Myocyte (in vitro differentiated cells): ENCODE measurements at places on chromosomes 12 and 14. TPM values are rescaled to one million over a fixed set of nuclear protein-coding genes. Genes with fewer than 3 reads are reported as not detected.
A peak's percentile ranks its signal among the peaks of the same experiment; 100 is the strongest.

SSTR1 gene
- total RNA-seq = 0.32 and 0.68 TPM in 2 replicates

PLBD1 gene
- 0.19 and 0.21 TPM in 2 replicates for total RNA-seq

ALX1 gene
- total RNA-seq = not detected in 2 replicates

NEUROD4 gene
- not detected in 2 replicates for total RNA-seq

SIRT4 gene
- 4.5 and 5.6 TPM in 2 replicates for total RNA-seq

EMP1 gene
- 54.9 and 141 TPM in 2 replicates for total RNA-seq

PPP1R1A gene
- total RNA-seq = 0.21 and 0.83 TPM in 2 replicates

NPAS3 gene
- total RNA-seq = 0.10 and 0.19 TPM in 2 replicates

SLC6A13 gene
- 0.51 and 0.94 TPM in 2 replicates for total RNA-seq

NINJ2 gene
- total RNA-seq = 0.13 TPM in 1 of 2 replicates, not detected in the other

PDZRN4 gene
- total RNA-seq = not detected in 2 replicates

FAM90A1 gene
- total RNA-seq = not detected in 2 replicates

ZBTB42 gene
- total RNA-seq = 7.6 TPM in 2 replicates

CD63 gene
- total RNA-seq = 2,565 and 2,632 TPM in 2 replicates

DNA sequence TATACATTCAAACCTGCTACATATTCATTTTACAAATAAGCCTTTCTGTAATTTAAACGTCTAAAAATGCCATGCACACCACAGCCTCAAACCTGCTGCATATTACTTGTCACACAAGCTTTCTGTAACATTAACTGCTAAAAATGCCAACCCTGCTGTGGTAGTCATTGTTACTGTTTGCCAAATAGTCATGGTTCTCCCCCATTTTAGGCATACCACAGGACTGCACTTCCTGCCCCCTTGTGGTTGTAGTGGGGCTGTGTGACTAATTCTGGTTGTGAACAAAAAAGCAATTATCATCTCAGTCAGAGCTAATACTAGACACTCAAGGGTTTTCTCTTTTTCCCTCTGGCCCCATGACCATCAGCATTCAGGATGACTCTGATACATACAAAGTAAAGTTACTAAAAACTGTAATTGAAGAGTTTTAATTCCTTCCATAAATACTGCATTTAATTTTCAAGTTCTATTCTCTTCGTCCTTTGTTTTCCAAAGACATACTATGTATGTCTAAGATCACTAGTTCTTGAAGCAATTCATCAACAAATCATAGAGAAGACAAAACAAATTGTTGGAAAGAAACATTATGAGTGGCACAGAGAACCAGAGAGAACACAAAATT is 5.7 kb upstream of the SLC35F4 start:
- DNase-seq = peak; percentile 13

- DNase-seq = no peak
Observed at GRCh38 chr14:44701563-44702263, 194.6 kb upstream of the FSCB start.

DNA sequence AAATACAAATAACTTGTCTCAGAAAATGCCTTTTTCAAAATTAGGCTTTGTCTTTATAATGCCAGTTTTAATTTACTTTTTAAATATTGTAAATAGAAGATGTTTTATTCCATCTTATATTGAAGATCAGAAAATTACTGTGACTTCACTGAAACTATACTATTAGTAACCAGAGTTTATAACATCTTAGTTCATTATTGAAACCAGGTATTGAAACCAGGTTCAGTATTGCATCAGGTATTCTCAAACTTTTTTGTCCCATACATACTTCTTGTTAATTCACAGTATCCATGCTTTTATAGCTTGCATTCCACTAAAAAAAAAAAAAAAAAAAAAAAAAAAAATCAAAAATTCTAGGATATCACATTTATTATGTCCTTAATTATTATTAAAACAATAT is 227.5 kb downstream of the GXYLT1 start:
- no peak for DNase-seq

- DNase-seq = no peak
Observed at GRCh38 chr12:89253488-89253887, 98.8 kb downstream of the DUSP6 start.

GRCh38 chr12:84719997-84720396 is 192.6 kb downstream of the SLC6A15 start:
- no peak for DNase-seq

- DNase-seq = no peak
Observed at GRCh38 chr14:22884076-22884737, 1.2 kb downstream of the REM2 start.

DNA sequence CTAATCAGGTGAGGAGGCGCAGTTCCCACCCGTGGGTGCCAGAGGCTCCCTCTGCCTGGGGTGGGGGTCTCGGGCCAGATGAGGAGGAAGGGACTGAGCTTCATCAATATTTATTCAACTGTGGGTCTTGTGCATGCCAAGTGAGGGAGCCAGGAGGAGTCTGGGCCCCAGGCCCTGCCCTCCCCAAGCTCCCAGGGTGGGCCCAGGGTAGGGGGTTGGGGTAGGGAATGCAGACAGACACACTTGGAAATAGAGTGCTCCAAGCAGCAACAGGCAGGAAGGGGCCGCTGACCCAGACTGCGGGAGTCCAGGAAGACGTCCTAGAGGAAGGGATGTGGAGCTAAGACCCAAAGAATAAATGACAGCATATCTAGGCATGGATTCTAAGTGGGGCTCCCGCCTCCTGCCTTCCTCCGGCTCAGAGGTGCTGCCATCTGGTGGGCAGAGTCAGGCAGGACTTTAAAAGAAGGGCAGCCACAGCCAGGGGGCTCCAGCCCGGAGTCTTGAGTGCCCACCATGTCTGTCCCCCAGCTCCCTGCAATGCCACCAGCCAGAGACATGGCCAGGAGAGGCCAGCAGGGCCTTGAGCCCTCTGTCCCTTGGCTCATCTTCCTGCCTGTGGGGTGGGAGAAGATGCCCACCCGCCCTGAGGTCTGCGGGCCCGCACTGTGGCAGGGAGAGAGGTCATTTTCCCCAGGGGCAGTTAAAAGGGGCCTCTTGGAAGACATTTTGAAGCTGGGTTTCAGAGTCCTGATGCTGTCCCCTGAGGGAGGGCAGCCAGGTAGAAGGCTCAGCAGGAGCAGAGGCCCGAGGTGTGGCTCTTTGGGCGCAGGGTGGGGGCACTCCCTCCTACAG is 70.1 kb downstream of the PHETA1 start:
- peak; percentile 57 for DNase-seq

DNA sequence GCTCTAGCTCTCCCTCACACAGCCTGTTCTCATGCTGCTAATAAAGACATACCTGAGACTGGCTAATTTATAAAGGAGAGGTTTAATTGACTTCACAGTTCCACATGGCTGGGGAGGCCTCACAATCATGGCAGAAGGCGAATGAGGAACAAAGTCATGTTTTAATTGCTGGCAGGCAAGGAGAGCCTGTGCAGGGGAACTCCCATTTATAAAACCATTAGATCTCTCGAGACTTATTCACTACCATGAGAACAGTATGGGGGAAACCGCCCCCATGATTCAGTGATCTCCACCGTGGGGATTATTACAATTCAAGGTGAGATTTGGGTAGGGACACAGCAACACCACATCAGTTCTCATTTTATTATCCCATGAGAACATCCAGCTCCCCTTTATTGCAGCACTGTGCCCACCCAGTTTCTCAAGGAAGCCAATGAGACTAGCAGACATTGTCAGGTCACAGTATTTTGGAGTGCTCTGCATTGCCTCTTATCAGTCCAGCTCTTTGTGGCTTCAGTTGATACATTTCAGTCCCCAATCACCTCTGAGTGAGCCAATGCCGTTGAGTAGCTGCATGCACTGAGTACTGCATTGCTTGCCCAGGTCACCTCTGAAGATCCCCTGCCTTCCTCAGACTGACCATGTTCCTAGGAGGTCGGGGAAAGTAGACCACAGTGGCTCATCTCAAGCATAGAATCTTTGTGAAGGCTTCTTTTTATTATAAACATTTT is 131.2 kb downstream of the CRADD start:
- no peak for DNase-seq

- DNase-seq = no peak
Observed at GRCh38 chr14:34741840-34742239, 27.4 kb upstream of the CFL2 start.

DNA sequence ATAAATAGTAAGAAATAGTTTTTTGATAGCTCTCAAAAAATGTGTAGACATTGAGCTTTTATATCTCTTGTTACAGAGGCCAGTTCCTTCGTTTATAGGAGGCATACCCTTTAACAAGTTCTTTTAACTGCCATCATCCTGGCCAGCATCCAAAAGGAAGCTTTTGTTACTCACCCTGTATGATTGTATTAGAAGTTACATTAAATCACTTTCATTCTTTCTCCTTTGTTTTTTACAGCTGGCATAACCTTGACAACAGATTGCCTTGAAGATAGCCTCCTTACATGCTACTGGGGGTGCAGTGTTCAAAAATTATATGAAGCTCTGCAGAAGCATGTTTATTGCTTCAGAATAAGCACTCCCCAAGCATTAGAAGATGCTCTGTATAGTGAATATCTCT is 20.1 kb downstream of the CGRRF1 start:
- DNase-seq = peak; percentile 16

DNA sequence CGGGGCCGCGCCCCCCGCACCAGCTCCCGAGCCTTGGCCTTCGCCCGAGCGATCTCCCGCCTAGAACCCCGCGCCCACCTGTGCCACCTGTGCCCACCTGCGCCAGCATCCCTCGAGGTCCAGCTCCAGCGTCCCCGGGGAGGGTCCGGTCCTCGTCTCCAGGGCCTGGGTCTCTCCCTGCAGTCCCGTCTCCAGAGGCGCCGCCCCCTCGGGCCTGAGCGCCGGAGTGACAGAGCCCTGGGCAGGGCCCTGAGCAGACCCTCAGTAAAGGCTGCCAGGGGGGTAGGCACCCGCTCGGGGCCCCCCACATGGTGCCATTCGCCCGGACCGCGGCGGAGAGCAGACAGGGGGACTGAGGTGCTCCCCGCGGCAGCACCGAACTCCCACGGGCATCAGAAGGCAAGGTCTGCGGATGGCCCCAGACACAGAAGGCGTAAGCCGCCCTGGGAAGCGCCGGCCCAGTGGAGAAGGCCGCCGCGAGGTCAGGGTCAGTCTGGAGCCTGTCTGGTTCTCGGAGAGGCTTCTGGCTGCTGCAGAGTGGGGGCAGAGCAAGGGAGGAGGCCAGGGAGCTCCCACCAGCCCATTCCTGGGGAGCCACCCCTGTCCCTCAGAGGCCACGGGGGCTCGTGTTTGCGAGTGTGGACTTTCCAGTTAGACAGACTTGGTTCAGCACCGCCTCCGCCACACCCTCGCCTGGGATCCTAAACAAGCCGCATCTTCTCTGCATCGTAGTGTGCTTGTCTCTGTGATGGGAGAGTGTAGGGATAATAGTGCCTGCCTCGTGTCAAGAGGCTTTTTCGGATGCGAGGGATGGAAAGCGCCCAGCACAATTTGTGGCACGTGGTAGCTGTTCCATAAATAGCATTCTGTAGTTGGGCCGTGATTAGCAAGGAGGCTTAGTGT is 1.1 kb upstream of the PPP1R13B start:
- DNase-seq = no peak

DNA sequence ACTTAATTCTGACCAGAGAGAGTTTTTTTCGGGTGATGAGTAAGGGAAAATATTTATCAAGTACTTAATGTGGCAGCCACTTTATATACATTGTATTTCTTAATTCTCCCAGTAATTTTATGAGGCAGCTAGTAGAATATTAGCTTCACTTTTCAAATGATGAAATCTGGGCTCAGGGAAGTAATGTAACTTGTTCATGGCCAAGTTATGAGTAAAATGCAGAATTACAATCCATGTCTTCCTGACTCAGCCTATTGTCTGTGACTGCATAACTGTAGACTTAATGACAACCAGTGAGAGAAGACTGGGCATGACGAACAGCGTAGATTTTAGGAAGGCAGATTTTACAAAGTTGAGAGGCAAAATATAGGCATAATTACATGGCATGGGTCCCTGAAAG is 106.7 kb upstream of the MIS18BP1 start:
- DNase-seq = no peak

DNA sequence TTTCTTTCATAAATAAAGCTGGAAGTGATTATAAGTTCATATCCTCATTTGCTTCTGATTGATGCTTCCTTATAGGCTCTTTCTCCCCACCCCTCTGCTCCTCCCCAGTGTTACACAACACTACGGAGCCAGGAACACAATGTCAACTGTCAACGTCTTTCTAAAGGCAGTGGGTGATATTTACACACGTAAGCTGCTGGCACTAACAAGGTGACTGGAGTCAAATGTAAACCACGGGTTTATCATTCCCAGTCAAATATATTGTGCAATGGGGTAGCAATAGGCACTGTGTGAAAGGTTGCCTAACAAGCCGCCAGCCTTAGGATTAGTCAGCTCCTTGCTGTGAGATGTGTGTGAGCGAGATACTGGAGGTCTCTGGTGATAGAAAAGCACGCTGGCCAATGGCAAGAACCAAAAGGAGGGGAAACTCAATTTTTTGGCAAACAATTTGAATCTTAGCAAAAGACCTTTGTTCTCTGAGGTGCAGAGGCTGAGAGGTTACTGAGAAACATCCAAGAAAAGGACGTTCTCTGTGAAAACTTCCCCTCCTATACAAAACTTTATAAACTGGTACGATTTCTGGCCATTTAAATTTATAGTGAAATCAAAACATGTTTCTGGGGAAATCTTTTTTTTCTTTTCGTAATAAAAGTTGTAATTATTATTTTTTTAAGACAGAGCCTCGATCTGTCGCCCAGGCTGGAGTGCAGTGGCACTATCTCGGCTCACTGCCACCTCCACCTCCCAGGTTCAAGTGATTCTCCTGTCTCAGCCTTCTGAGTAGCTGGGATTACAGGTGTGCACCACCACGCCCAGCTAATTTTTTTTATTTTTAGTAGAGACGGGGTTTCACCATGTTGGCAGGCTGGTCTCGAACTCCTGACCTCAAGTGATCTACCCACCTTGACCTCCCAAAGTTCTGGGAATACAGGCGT is 22.3 kb upstream of the HECTD1 start:
- peak; percentile 58 for DNase-seq

GRCh38 chr12:56469007-56469930 is 891 bp downstream of the SPRYD4 start:
- peak; percentile 20 for DNase-seq

DNA sequence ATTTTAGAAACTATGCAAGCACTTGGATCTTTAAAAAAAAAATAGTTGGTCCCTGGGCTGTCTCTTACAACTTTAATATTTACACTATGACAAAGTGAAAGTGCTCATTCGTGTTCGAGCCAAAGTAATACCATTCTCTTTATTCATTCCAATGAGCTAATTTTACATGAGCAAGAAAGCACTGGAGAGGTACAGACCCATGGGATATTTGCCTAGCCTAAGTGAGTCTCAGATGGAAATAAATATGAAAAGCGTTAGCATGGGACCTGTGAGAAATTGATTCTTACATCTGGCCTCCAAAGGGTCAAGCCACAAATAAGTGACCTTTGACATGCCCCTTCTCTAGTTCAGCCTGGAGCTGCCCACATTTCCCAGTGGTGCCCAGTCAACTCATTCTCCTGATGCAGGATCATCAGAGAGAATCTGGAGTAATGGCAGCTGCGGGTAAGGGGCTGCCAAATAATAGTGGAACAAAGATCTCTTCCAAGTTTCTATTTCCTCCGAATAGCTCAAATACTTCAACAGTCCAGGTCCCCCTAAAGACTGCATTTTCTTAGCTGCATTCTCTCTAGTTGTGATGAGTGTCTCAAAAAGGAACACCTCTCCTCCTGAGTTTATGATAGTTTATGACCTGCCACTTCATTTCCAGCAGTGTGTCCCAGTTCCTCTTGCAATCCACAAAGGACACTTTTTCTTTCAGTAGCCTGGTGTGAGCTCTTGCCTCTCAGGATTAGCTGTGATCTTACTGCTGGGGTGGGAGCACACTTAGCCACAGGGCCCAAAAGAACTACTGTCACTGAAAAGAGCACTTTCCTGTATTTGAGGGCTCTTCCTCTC is 208.2 kb downstream of the DAD1 start:
- no peak for DNase-seq

- DNase-seq = no peak
Observed at GRCh38 chr14:55146425-55146824, 17.4 kb downstream of the LGALS3 start.
